Activated CD4-positive, alpha-beta T cell treated with anti-CD3 and anti-CD28 coated beads, Interleukin-2, amount 50 U/mL, for 4 hours (primary cell): ENCODE measurements at places on chromosomes 13 and 19.
A peak's percentile ranks its signal among the peaks of the same experiment; 100 is the strongest.

DNA sequence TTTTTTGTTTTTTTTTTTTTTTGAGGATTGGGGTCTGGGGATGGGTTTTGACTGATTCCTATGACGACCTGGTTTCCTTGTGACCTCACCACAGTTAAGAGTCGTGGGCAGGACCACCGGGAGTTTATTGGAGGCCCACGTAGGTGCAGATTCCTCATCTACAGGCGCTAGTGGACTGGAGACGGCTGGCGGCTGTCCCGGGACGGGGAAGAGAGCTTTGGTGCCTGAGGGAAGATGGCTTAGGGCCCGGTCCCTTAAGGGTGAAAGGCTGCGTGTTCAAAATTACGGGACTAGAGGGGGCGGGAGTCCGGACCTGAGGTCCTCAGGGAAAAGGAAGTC is 682 bp upstream of the TEAD2 start:
- no peak for DNase-seq

DNA sequence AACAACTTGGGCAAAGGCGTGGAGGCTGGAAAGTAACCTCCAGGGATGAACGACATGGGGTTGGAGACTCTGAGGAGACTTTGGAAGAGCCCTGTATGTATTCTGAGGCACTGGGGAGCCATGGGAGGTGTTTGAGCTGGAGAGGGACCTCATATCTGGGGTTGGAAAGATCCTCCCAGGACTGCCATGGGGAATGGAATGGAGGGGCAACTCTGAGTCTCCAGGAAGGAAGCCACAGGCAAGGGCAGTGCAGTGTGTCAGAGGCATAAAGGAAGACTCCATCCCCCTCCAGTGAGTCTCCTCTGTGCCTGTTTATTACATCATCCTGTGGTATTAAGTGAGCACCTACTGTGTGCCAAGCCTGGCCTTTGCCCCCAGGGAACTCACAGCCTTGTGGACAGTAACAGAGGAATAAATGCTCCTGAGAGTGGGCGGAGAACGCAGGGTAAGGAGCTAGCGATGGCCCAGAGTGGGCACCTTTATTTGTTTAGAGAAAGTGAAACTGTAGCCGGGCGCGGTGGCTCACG is 7.7 kb downstream of the PEAK3 start:
- no peak for DNase-seq

DNA sequence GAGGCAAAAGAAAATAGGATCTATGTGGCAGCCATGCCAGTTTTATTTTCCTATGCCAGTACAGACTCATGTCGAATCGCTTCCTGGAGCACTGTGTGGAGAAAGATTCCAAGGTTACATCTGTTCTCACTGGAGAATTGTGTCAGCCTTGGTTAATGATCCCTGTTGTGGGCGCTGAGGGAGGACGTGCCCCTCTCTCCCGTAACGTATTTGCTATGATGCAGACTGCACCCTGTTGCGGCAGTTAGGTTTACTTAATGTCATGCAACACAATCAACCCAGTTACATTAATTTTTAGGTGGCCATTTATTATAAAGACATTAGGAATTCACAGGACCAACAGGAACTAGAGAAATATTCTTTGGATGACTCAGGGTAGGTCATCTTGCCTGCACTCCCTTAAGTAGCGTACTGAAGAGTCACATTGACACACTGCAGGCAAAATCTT is 892.9 kb downstream of the EFNB2 start:
- DNase-seq: no peak

- no peak for DNase-seq
Measured at GRCh38 chr13:112781287-112781686, 91.4 kb downstream of the ATP11A start.

DNA sequence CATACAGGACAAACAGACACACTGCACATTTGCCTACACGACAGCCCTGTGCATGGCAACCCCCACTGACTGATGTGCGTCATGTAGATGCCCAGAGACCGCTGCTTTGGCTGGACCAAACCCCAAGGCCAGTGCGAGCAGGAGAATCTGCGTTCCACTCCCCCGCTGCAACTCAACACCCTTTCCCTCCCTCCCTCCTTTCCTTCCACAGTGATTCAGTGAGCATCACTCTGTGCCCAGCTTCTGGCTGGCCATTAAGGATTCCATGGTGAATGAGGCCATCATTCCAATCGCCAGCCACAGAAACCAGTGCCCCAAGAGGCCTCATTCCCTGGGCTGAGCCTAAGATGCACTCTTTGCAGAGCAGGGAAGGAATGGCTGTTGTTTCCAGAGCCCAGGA is 61.6 kb downstream of the GSX1 start:
- DNase-seq: no peak

DNA sequence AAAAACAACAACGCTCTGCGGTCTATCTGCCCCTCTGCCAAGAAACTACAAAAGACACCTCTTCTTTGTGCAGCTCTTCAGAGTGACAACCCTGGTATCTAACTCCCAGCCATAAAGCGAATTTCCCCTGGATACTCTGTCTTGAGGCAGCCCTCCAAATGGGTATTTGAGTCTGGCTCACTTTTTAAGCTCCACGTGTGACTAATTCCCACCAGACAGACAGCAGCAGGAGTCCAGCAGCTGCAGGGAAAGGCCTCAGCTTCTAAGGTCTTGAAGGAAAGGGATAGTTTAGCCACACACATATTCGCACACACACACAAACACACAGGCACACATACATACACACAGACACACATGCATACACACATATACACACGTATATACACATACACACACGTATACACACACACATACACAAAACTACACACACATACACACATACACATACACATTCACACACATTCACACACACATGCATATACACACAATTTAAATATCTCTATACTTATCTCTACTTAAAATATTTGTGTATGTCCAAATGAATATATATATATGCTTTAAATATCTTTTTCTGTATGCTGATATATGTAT is 188.8 kb downstream of the TSHZ3 start:
- no peak for DNase-seq

- no peak for DNase-seq
Measured at GRCh38 chr19:35246466-35247092, 2.2 kb upstream of the LSR start.

DNA sequence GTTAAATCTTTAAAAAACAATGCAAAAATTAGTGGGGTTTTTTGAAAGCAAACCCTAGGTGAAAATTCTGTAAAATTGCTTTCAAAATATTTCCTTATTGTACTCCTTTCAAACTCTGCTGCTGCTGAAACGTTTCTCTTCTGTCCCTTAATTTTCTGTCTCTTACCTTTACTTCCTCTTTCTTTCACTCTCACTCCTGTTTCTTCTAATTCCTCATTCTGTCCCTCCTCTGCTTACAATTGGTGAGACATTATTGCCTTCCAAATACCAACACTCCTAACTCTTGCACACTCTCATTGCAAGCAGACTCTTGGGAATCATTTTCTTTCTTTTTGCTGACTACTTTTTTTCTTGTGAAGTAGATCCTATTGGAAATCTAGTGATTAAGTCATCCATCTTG is 685.6 kb upstream of the SLITRK1 start:
- DNase-seq: no peak

- DNase-seq: no peak
Measured at GRCh38 chr13:69243366-69243765, 864.3 kb upstream of the ATXN8OS start.

DNA sequence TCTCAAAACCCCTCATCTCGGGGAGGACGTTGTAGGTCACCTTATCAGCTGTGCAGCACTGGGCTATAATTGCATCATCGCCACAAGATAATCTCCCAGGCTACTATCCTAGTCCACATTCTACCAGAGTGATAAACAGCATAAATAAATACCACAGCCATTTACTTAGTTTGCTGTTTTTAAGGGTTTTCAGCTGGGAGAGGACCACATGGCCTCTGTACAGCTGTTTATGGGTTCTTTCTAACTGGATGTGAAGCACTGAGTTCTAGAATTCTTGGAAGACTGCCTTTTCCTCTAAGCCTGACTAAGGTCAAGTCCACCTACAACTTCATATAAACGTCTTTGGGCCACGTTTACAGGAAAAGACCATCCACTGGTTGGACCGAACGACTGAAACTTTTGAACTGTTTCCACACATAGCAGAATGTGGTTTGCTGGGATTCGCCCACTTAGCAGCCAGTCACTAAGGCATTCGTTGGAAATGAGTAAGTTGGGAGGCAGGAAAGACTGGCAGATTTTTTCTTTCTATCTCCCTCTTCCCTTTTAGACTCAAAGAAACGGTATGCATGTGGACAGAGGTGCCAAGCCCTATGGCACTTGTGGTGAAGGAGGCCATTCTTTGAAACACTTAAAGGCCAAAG is 752.5 kb upstream of the SGCG start:
- no peak for DNase-seq

- peak; percentile 48 for DNase-seq
Measured at GRCh38 chr13:27375686-27376326, 48.6 kb upstream of the GTF3A start.

GRCh38 chr19:11205939-11206570 is 8.7 kb upstream of the KANK2 start:
- no peak for DNase-seq

DNA sequence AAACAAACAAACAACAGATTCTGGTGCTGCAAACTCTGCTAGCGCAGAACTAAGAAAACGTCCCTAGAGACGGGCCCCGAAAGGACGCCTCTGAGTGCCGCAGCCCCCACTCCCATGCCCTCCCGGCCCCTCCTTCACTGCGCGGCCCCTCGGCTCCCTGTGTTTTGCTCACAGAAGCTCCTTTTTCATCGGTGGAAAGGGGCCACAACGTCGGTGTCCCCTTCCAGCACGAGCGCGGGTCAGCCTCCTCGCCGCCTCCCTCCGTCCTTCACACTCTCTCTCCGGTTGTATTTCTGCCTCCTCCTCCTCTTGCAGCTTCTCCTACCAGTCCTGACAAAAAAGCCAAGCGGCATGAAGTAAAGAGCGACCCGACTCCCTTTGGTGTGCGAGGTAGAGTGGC is 14.8 kb upstream of the F7 start:
- DNase-seq: no peak

DNA sequence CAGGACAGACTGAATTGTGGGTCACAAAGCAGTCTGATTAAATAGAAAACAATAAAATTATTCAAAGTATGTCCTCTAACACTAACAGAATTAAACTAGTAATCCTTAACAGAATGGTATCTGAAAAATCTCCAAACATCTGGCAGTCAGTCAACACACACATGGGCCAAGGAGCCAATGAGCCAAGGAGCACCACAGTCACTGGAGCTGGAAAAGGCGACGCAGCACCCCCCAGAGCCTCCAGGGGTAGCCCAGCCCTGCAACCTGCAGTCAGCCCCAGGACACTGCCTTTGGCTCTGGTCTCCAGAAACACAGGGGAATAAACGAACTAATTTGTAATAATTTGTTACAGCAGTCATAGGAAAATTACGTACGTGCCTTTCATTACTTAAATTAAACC is 12.3 kb downstream of the TUBGCP3 start:
- no peak for DNase-seq

DNA sequence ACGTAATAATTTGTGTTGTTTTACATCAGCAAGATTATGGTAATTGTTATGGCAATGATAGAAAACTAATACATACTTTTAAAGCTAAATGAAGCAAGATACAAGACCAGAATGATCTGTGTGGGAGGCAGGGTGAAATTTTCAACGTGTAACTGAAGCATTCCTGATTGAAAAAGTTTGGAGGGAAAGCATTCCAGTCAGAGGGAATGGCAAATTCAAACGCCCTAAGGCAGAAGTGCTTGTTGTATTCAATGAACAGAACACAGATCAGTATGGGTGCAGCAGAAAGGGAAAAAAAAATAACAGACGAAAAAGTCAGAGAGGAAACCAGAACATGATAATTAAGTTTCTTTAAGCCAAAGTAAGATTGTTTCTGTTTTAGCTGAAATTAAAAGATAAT is 928.5 kb upstream of the SLITRK1 start:
- DNase-seq: no peak

DNA sequence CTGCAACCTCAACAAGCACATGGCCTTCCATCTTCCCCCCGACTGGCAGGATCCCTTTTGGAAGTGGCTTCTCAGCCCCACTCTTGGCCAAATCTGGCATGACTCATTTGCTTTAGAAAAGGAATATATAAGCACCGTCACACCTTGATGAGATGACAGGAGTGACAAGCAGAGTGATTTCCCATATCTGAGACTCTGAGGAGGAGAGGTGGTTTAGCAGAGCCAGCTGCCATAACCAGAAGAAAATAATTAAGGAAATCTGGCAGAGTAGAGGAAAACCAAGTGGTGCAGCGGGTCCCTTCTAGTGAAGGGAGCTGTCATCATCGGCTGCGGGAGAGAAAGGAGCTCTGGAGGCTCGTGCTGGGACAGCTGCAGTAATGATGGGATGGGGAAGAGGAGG is 27.5 kb upstream of the KCTD15 start:
- no peak for DNase-seq
